NB4 (cell line): ENCODE measurements at places on chromosomes 11 and 22.
A peak's percentile ranks its signal among the peaks of the same experiment; 100 is the strongest.

- DNase-seq = no peak
Observed at GRCh38 chr11:44771841-44772240, 45.1 kb downstream of the TSPAN18 start.

GRCh38 chr22:37218771-37219411 lies 6.6 kb upstream of the SSTR3 start:
- DNase-seq = no peak

DNA sequence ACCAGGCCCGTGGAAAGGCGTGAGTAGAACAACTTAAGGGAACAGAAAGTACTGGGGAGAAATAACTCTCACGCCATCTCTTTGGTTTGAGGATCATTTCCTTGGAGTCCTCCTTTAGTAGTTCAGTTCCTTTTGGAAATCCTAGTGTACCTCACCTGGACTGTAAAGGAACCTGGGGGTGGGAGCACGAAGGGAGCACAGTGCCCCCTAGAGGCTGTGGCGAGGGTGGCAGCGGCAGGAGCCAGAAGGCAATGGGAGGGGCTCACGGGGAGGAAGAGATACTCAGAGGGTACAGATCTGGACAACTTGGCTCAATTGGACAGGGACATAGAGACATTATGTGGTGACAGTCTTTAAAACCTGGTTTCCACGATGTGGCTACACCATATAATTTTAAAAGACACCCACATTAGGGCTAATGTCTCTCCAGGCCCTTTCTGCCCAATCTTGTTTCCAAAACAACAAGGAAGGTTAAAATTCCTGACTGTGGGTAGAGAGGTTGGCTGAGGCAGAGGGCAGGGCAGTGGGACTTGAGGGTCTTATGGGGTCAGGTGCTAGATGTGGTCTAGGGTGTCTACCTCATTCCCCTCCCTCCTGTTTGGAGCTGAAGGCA lies 87.0 kb downstream of the CSNK2A3 start:
- DNase-seq = peak; percentile 40

- DNase-seq = no peak
Observed at GRCh38 chr22:44611880-44612496, 90.0 kb upstream of the PRR5 start.

- no peak for DNase-seq
Observed at GRCh38 chr11:124984512-124984854, 30.5 kb downstream of the CCDC15 start.

DNA sequence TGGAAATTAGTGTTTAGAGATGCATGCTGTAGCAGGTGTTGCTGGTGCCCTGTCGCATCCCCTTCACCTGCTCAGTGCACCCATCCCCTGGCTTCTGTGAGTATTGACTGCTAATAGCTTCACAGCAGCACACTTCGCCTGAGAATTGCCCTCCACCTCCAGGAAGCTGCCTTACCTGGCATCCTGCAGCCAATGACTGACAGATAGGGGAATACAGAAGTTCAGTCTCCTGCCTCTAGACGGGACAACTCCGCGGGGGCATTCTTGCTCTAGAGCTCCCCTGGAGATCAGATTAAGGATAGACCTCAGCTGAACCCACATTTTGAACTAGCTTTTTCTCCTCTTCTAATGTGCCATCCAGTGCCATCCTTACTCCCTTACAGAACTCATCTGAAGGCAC lies 9.3 kb upstream of the CD3E start:
- DNase-seq = no peak

DNA sequence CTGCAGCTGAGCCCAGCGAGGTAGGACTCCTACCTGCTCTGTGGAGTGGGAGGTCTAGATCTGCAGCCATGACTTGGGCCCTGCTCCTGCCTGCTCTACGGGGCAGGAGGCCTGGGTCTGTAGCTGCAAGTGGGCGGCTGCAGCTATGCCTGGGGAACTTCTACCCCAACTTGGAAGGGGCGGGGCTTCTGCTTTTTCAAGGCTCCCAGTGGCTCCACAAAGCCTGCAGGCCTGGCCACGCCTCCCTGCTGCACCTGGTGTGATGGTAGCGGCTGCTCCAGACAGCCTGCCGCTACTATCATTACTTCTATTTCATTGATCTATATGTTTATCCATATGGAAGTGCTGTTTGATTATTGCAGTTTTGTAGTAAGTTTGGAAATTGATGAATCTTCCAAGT lies 121.2 kb downstream of the NELL1 start:
- no peak for DNase-seq

- no peak for DNase-seq
Observed at GRCh38 chr22:30749849-30750248, 55.2 kb downstream of the OSBP2 start.

GRCh38 chr22:49788504-49788903 lies 39.2 kb downstream of the BRD1 start:
- DNase-seq = peak; percentile 57

- no peak for DNase-seq
Observed at GRCh38 chr22:40408718-40409612, 38.6 kb downstream of the SGSM3 start.

GRCh38 chr22:36803358-36803757 lies 13.5 kb downstream of the PVALB start:
- no peak for DNase-seq

DNA sequence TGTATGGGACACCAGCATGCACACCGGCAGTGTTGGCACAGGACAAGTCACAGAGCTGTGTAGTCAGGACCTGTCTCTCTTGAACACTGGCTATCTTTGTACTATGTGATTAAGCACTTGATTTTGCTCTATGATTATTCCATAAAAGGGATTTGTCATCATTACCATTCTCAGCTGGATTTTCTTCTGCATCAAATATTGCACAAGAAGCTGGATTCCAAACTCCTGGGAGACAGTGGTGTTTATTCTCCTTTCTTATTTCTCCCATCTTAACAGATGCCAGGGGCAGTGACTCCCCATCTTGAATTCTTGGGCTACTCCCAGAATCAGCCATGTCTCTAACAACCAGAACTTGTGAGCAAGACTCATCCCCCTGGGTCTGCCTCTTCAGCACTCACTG lies 62.5 kb upstream of the GNAZ start:
- no peak for DNase-seq

DNA sequence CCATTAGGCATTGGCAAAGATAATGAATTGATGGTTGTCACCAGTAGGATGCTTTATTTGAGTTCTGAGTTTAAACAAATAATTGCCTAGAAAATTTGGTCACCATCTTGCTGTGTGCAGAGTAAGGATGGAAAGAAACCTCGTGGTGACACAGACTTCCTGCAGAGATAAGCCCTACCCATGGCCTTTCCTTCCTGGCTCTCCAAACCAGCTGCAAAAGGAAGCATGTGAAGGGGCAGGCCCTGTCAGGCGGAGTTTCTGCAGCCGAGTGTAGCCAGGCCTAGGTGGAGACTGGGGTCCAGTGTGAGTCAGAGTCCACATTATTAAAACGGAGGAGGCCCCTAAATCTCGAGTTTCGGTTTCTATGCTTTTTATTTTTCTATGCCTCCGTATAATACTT lies 83.1 kb upstream of the ADSL start:
- peak; percentile 6 for DNase-seq

DNA sequence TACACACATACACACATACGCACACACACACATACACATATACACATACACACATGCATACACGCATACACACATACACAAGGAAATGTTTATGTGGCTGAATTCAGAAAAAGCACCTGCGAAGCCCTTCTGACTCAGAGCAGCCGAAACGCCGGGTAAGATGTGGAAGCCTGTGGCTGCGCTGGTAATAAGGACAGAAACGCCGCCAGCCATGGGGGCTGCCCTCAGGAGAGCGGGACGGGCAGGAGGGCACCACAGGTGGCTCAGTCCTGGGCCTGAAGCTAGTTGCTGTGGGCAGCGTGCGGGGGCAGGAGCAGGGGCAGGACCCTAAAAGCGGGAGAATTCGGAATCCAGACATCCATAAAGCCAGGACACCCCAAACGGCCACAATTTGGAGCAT lies 378.3 kb downstream of the BRD1 start:
- no peak for DNase-seq

DNA sequence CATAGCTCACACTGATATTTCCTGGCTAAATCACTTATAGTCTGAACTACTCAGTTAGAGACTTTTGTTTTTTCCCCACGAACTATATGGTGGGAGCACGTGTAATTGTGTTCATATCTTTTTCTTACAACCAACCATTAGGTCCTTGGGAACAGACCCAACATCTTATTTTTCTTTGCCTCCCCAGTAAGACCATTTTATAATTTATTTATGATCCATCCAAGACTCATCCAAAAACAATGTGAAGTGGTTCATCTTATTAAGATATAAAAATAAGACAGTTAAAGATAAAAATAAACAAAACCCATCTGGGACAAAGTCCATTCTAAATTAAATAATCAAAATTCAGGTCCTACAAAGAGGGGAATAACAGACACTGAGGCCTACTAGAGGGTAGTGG lies 90.8 kb downstream of the FAM168A start:
- no peak for DNase-seq

DNA sequence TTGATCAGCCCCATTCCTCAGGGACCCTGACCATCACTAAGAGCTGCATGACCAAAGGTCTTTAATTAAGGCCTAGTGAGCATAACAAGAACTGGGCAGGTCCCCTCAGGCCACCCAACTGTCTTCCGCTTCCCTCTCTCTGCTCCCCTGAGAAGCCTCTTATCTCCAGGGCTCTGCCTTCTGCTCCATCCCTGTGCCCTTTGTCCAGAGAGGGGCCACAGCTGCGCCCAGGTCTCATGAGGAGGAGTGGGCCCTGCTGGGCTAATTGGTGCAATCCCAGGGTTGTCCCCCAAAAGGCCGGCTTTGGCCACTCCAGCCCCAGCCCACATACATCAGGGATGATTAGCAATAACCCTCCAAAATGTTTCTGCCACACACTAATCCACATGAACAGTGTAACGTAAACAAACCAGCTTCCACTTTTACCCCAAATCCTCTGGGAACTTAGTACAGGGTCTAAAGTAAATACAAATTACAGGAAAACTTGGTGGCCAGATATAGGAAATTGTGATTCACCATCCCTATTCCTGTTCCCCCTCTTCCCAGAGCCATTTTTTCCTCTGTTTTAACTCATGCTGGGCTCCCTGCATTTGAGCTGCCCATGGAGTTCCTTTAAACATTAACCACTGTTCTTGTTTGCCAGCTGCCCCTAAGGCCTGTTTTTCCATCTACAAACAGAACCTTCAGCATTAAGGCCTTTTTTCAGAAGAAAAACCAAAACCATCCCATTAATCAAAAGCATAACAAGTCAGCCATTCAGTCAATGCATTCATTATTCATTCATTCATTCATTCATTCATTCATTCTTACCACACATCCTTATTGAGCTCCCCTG lies 34.6 kb upstream of the CAVIN3 start:
- no peak for DNase-seq
